ENCODE measurements at places on chromosomes 11 and 22.

DNA sequence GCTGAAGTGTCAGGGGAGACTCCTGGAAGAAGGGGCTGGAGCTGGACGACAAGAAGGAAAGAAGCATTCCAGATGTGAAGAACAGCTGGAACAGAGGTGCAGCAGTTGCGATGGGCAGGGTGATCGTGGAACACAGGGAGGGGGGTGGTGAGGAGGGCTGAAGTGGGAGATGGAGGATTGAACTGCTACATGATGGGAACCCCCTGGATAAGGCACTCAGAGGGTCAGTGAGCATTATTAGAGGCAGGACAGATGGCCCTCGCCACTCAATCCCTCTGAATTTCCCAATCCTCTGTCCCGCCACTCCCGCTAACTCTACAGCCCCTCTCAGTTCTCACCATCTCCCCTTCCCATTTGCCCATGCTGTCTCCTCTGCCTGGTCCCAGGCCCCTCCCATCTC lies 14.0 kb downstream of the SERPINH1 start:
- no peak for DNase-seq

DNA sequence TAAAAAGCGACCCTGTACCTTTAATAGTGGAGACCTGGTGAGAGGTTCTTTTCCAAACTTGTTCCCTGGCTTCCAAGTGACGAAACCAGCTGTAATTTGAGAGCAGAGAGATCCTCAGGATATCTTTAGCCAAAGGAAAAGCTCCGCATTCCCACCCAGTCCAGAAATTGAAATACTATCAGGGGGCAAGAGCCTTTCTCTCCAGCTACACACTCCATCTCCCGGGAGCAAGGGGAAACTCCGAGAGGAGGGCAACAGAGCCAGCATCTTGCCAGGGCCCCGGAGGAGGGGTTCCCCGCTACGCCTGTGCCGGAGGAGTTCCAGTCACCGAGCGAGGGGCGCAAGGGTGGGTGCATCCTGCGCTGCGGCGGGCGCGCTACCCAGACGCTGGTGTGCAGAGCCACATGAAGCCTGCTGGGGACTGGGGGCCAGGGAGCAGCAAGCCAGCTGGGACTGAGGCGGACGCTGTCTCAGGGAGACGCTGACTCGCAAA lies at the start of gene FIBIN:
TSS of gene FIBIN (plus strand) at position 148 of the 493 bp plus-strand sequence. CDS start 415 bp downstream, outside the sequence.
- DNase-seq = no peak

- DNase-seq = no peak
These were observed 1182.7 kb downstream of the BRD1 start for GRCh38 chr22:48644997-48645396.

GRCh38 chr11:68840661-68841653 lies 759 bp downstream of the CPT1A start:
- DNase-seq = peak; percentile 60

DNA sequence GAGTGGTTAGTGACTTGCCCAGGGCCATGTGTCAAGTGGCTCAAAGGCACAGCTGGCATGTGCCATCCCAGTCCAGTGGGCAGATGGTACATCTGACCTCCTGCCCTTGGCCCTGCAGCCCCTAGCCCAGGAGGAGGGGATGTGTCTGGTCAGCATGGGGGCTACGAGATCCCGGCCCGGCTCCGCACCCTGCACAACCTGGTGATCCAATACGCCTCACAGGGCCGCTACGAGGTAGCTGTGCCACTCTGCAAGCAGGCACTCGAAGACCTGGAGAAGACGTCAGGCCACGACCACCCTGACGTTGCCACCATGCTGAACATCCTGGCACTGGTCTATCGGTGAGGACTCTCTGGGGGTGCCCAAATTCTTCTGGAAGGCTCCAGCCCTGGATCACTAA lies 5.7 kb upstream of the RAB1B start:
- DNase-seq = no peak

GRCh38 chr11:10633261-10633660 lies 60.3 kb downstream of the IRAG1 start:
- no peak for DNase-seq

GRCh38 chr11:8604078-8604723 lies 10.2 kb upstream of the STK33 start:
- no peak for DNase-seq

- DNase-seq = peak; percentile 36
These were observed 106.6 kb downstream of the PRR5L start for GRCh38 chr11:36402568-36403170.

DNA sequence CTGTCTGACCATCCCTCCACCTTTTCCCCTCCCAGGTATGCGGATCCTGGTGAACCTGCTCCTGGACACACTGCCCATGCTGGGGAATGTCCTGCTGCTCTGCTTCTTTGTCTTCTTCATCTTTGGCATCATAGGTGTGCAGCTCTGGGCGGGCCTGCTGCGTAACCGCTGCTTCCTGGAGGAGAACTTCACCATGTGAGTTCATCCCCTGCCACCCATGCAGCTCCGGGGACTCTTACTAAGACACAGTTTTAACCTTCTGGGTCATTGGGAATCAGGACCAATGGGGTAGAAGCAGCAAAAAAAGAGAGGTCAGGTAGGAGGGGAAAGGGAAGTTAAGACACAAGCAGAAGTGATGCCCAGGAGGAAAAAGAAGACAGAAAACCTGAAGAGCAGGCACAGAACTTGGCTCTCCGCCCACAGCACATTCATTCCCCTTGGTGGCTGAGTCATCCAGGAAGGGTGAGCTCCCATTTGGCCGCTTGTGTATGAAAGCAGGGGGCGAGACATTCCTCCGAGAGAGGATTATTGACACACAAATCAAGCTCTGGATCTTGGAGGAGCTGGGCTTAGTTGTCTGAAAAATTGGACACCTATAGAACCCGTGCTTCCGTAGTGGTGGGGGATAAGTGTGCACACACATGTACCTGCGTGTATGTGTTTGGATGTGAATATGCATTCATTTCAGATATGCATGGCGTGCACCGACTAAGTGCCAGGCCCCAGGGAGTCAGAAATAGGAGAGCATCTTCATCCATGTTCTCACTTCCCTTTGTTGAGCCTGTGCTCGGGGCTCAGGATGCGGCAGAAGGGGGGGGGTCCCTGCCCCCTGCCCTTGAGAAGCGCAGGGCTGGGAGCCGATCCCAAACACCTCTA lies 64.2 kb downstream of the CACNA1I start:
- peak; percentile 26 for DNase-seq

DNA sequence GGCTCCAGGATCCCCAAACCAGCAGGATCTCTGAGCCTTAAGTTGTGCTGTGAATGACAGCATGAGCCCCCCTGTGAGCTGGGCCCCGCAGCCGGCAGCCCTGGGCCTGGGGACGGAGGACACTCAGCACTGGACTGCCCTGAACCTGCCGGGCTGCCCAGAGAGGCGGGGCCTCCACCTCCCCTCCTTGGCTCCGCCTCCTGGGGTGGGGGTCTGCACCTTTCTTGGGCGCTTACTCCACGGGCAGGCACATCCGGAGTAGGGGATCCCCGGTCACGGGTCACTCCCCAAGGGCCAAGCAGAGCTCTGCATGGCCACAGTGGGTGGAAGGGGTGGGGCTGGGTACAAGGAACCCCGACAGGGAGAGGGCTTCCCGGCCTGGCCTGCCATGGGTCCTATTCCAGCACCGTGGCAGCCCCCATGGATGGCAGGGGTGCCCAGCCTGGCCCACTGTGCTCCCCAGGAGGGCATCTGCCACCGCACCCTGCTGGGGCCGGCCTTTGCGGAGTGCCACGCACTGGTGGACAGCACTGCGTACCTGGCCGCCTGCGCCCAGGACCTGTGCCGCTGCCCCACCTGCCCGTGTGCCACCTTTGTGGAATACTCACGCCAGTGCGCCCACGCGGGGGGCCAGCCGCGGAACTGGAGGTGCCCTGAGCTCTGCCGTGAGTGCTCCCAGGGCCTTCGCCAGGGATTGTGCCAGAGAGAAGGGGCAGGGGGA lies 5.4 kb downstream of the MUC5B start:
- DNase-seq = no peak

DNA sequence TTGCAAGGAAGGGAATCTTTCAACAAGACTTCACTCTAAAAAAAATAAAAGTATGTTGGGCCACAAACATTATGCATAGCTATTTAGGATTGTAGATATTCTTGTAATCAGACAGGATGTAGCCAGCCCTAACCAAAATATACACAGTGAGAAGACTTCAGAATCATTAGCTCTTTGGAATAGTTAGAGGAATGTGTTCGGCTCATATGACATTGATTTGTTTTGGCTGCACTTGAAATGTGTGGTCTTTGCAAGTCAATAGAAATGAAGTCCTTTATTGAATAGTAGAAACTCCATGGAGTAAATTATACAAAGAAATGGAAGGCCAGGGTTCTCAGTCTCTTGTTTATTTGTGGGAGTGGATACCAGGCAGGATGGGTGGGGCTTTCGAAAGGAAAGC lies 692.1 kb downstream of the NTM start:
- DNase-seq = no peak

DNA sequence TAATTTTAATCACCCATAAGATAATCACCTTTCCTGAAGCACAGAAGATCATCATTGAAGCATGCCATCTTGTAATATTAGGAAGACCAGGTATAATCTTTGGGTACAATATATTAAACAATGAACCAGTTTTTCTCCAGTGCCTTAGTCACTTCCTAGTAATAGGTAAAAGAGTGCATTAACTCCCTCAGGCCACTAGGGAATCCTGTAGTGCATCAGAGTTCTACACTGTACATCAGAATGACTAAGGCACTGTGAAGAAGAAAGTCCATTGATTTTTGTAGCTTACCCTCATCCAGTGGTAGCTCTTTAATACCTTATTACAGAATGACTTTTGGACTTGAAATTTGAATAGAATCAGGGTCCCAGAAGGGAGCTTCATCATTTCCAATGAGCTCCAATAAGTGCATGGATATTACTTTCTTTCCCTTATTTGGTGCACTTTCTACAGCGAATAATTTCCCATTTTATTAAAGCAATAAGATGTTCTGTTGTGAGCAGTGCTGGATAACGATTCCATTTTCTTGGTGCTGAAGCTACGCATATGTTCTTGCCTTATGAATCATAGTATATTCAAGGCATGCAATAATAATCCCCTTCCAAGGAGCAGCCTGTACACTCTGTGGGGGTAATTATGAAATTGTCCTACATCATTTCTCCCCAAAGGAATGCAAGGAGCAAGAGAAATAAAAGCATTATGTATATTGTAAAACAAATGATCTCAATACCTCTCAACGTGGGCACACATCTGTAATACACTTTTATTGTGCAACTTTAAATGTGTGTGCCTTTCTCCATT lies 4.7 kb downstream of the C11orf87 start:
- DNase-seq = no peak

DNA sequence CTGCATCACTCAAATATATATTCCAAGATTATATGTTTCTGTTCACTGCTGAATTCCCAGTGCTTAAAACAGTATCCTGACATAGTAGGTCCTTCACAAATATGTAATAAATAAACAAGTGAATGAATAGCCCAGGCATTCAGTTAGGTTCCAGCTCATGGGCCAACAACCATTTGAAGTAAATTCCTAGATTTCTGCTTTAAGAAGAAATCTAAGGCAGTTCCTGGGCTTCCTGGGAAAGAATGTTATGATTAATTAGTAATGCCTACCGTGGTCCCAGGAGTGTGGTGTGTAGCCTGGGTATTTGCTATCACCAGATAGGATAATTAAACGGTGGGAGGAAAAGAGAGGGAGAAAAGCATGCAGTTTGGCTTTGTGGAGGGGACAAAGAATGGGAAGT lies 576.8 kb downstream of the SOX6 start:
- no peak for DNase-seq

DNA sequence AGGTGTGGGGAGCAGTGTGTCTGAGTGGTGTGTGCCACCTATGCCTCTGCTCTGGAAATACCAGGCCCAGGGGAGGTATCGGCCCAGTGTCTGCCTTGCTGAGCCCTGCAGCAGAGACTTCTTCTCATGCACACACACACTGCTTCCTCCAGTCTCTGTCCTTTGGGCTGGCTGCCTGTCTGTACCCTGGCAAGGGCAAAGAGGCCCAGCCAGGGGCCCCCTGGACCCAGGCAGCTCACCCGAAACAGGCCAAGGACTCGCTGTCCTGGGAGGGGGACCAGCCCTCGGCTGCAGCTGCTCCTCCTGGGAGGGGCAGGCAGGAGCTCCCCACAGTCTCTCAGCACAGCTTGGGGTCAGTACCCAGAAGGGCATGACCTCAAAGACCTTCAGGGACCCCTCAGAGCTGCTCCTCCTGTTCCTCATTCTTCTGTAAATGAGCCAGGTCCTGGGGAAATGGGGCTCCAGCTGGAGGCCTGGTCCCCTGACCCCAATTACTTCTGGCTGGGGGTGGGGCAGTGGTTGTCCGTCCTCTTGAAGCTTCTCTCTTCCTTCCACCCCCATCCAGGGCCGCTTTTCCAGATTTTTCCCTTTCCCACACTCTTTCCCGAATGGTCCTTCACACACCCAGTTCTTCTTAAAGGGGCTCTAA lies 24.5 kb upstream of the ALX4 start:
- DNase-seq = no peak
